ENCODE measurements at places on chromosomes 2 and 18. TPM values are rescaled to one million over a fixed set of nuclear protein-coding genes. Genes with fewer than 3 reads are reported as not detected.

- H3K27me3 ChIP-seq: no peaks in the 10 kb centered on the region
- H3K4me1 ChIP-seq: peaks cover 9% of the 10 kb centered on the region
- H3K27ac ChIP-seq: no peak overlapping the region
- DNase-seq: no peak
- H3K36me3 ChIP-seq: no peaks in the 10 kb centered on the region
Measured at GRCh38 chr2:29361231-29361630, 246.0 kb downstream of the CLIP4 start.

- no peaks in the 10 kb centered on the region for H3K27me3 ChIP-seq
- no peaks in the 10 kb centered on the region for H3K4me1 ChIP-seq
- H3K36me3 ChIP-seq: no peaks in the 10 kb centered on the region
Measured at GRCh38 chr2:236777408-236777807, 207.8 kb downstream of the ACKR3 start.

DNA sequence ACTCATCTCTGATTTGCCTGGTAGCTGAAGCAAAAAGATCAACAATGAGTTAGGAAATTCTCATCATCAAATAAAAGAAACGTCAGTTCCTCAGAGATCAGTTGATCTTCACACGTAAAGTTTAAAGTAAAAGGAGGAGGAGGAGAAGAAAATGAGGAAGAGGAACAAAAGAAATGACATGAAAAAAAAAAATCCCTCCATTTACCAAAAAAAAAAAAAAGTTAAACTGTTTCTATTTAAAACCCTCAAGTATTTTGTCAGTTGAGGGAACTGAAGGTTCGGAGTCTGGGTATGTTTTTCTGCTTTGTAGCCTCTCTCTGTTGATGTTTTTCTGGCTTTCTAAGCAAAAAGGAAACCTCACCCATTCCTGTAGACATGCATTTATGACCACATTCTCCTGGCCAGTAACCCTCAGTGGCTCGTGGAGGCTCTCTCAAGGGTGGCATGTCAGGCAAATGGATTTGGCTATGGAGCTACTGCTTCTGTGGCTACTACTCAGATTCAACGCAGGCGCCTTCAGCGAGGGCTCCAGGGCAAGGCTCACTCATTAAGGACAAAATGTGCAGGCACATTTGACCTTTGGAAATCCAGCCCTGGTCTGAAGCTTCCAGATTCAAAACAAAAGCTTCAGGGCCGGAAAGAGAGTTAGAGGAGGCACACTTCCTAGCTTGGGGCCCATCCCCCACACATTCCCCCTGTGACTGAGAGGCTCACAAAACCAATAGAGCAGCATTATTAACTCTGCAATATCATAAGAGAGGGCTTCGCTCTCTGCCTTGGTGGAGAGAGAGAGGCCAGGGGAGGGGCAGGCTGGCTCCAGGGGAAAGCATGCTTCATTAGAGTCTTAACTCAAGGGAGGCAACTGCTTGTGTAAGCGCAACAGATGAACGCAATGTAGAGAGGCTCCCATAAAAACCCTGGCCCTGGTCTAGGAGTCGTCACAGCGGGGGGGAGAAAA, 22.3 kb downstream of the KLF7 start:
- no peaks in the 10 kb centered on the region for H3K27me3 ChIP-seq
- peak overlapping the region; percentile 46 for H3K27ac ChIP-seq
- H3K4me1 ChIP-seq: peaks cover 60% of the 10 kb centered on the region
- H3K36me3 ChIP-seq: peaks cover 7% of the 10 kb centered on the region
- H3K4me3 ChIP-seq: no peak overlapping the region

SERPINB3 gene
- 0.11 TPM for total RNA-seq

CYP27A1 gene
- total RNA-seq: 9.3 TPM
